Activated CD8-positive, alpha-beta T cell treated with anti-CD3 and anti-CD28 coated beads, Interleukin-2, amount 10 ng/mL, durations not matched to agents 7 days and 5 days (primary cell): ENCODE measurements at places on chromosomes 3 and 15. TPM values are rescaled to one million over a fixed set of nuclear protein-coding genes. Genes with fewer than 3 reads are reported as not detected.
A peak's percentile ranks its signal among the peaks of the same experiment; 100 is the strongest.

DNA sequence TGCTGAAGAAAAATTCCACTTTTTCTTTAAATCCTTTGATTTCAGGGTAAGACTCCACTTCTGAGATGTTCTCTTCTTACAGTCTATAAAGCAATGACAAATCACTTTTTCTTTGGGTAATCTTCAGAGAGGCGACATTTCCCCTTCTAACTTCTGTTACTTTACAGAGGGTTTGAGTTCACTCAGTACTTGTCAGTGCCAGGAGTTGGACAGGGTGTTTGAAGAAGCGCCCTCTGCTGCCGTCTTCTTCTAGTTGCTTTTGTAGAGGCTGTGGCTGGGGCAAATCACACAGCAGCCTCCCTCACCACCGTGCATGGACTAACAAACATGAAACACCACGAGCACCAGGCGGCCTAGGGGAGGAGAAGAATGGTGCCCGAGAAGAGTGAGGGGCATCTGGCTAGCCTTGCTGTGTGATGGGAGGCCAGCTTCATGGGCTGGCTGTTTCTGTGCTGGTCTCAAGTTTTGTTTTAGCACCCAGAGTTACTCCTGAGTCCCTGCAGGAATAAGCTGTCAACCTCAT is at the start of gene CD80:
Gene CD80 (minus strand): TSS at position 174 of the 523 bp plus-strand sequence. CDS start 1,886 bp downstream, outside the sequence.
- peak; percentile 90 for DNase-seq

- DNase-seq = no peak
Observed at GRCh38 chr3:128376516-128376915, 90.2 kb downstream of the DNAJB8 start.

DNA sequence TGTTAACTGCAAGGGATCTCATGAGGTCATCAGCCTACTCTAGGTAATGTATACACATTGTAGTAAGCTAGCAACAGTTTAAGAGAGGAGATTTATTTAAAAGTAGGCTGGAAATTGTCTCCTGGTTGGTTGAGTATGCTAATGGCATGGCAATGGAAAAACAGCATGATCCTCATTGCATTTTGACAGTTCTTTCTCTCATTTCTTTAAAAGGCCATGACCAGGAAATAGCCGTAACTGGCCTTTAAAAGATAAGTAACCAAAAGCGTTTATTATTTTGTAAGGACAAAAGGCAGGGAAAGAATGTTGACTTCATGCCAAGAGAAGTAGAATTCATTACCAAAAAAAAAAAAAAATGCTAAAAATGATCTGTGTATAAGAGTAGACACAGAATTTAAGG is 310.3 kb downstream of the FGF12 start:
- DNase-seq = no peak

DNA sequence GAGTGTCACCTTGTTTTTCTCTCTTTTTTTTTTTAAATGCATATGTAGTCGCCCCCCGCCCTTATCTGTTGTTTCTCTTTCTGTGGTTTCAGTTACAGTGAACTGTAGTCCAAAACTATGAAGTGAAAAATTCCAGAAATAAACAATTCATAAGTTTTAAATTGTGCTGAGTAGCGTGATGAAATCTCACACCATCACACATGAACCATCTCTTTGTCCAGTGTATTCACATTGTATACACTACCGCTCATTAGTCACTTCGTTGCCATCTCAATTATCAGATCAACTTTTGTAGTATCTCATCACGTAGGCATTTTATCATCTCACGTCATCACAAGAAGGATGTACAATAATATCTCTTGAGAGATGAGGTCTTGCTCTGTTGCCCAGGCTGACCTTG is 62.5 kb upstream of the MLF1 start:
- DNase-seq = no peak

DNA sequence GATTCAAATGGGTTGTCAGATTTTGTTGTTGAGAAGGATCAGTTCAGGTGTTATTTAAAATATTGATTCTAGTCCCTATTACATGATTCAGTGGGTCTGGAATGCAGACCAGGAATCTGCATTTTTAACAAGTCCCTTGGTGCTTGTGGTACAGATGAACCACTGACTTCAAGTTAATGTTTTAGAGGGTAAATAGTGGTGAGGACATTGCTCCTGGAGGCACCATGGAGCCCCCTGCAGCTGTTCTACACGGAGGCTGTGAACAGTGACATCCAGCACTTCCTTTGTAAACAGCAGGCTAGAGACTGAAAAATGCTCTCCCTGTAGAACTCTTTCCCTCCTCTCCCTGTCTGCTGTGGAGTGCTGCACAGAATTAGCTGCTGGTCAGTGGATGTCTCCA is 4.8 kb upstream of the FSIP1 start:
- DNase-seq = no peak

DNA sequence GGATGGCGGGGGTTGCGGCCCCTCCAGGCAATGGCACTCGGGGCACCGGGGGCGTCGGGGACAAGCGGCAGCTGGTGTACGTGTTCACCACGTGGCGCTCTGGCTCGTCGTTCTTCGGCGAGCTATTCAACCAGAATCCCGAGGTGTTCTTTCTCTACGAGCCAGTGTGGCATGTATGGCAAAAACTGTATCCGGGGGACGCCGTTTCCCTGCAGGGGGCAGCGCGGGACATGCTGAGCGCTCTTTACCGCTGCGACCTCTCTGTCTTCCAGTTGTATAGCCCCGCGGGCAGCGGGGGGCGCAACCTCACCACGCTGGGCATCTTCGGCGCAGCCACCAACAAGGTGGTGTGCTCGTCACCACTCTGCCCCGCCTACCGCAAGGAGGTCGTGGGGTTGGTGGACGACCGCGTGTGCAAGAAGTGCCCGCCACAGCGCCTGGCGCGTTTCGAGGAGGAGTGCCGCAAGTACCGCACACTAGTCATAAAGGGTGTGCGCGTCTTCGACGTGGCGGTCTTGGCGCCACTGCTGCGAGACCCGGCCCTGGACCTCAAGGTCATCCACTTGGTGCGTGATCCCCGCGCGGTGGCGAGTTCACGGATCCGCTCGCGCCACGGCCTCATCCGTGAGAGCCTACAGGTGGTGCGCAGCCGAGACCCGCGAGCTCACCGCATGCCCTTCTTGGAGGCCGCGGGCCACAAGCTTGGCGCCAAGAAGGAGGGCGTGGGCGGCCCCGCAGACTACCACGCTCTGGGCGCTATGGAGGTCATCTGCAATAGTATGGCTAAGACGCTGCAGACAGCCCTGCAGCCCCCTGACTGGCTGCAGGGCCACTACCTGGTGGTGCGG is 1.9 kb downstream of the CHST2 start:
- peak; percentile 86 for DNase-seq

GRCh38 chr3:124834723-124835718 is 52.1 kb downstream of the ITGB5 start:
- DNase-seq = peak; percentile 59

- DNase-seq = no peak
Observed at GRCh38 chr3:168497741-168498140, 402.0 kb upstream of the GOLIM4 start.

GRCh38 chr15:35013370-35013769 is 25.3 kb upstream of the ZNF770 start:
- DNase-seq = no peak

GRCh38 chr3:52036829-52037228 is 19.5 kb downstream of the DUSP7 start:
- no peak for DNase-seq

DNA sequence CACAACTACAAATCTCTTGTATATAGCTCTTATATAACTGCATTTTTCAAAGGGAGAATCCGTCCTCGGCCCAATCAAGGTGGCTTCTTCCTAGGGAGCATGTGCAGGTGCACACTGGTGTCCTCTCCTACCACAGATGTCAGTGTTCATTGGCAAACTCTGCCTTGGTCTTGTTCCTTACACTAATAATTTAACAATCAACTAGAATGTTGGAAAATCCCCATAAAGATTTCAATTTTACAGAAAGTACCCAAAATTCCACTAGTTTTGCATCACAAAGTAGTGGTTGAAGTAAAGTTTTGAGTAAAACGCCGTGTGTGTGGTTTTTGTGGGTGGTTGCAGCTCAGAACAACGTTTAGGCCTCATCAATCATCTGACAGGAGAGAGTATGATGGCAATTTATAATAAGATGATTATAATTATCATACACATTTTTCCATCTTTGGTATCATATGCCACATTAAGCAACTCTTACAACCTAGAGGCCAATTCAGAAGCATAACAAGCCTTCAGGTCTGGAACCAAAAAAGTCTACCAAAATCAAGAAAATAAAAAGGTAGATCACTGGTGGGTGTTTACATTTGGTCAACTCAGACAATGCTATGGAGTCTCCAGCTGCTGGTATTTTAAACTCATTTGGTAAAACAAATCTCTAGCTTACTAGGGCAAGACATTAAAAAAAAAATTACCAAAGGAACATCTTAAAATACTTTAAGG is 128.9 kb upstream of the BHLHE40 start:
- DNase-seq = peak; percentile 72

DNA sequence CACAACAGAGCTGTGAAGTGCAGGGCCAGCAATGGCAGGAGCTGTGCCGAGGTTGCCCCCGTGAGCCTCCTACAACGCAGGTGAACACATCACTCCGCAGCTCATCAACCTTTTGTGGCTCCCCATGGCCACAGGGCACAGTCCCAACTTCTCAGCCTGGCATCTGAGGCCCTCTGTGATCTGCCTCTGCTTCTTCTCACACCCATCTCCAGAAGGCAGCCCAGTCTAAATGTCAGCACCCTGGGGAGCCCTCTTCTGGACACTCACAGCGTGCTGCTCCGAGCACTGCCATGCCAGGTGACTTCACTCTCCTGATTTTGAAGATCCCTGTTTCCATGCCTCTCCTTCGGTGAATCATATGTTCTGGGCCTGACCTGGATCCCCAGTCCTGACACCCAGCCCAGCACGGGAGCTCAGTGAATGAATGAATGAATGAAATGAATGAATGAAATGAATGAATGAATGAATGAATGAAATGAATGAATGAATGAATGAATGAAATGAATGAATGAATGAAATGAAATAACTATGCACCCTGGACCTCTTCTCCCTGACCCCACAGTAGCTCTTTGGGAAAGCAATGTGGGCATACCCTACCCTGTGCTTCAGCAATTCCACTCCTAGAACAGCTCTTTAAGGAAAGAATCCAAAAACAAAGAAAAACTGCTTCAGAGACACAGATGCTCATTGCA is 17.9 kb upstream of the SKIC8 start:
- no peak for DNase-seq

DNA sequence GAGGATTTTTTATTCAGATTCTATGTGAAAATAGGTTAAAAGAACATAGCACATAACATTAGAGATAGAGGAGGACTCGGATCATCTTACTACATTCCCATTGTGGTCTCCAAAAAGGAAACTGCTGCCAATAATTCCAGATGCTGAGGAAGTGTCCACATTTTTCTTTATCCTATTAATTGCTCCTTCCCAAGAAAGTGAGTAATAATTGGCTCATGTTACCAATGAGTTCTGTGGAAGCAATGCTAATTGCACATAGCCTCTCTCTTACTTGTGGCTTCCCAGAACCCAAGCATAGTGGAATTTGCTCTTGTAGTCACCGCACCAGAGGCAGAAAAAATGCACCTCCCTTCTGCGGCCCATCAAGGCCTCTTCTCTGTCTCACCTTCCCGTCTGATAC is 208.4 kb downstream of the PLOD2 start:
- no peak for DNase-seq

DNA sequence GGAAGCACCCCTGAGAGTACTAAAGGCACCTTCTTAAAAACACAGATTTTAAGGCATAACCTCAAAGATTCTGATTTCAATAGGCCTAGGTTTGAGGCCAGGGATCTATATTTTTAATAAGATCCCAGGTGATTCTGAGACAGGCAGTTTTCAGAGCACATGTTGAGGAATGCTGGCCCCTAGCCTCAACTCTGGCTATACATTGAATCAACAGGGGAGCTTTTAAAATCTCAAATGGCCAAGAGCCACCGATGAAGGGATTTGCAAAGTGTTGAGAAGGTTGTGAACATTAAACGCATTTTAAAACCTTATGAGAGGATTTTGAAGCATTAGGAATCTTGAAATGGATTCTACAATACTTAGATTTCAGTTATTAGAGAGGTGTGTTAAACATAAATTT is 268.8 kb upstream of the ARHGEF26 start:
- no peak for DNase-seq

DNA sequence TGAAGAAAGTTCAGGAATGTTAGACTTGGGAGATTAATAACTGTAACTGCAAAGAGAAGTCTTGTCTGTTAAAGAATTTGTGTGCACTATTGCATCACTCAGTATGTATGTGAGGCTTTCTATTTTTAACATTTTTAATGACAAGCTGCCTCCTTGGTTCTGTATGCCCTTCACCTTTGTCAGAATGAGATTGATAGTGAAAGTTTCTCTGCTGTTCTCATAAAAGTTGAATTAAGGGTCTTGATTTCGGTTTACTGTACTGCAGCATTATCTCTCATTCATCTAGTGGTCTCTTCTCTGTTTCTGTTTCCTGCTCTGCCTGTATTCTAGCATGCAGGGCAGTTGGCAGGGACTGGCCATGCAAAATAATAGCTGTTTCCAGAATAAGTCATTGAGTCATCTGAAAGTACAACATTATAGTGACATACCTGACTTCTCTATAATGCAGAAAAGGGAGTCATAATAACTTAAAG is 454.9 kb downstream of the IL5RA start:
- no peak for DNase-seq

DNA sequence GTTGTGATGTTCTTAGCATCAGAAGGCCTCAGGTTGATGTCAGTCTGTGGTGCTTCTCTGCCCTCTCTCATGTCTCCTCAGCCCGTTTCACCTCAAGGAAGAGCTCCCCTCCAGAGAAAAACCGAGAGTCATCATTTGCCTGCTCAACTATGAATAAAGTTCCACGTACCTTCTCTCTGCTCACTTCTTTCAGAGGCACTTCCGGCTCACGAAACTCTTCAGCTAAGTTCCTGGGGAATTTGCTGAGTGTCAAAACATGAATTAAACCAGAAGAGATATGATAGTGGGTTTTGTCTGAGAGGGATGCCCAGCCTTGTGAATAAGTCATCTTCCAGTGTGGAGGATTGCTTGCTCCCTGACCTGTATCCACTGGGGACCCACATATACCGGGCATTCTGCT is 37.7 kb downstream of the CCR4 start:
- DNase-seq = no peak

SERINC4 gene
- 0.39 TPM for total RNA-seq

TRPM1 gene
- total RNA-seq = not detected

NEIL1 gene
- 2.8 TPM for total RNA-seq

PLA2G4B gene
- 13.1 TPM for total RNA-seq

SLC22A13 gene
- total RNA-seq = 1.0 TPM

FYTTD1 gene
- total RNA-seq = 41.8 TPM

GOLGA6D gene
- not detected for total RNA-seq

LYZL4 gene
- not detected for total RNA-seq

DUOXA2 gene
- not detected for total RNA-seq
